ENCODE measurements at places on chromosomes 5 and 9.

GRCh38 chr9:96514800-96515158, 64.8 kb downstream of the HABP4 start:
- DNase-seq: no peak

GRCh38 chr5:171721464-171721863, 64.2 kb upstream of the SMIM23 start:
- no peak for DNase-seq

GRCh38 chr5:178325679-178326373, 93.2 kb upstream of the PHYKPL start:
- DNase-seq: no peak

DNA sequence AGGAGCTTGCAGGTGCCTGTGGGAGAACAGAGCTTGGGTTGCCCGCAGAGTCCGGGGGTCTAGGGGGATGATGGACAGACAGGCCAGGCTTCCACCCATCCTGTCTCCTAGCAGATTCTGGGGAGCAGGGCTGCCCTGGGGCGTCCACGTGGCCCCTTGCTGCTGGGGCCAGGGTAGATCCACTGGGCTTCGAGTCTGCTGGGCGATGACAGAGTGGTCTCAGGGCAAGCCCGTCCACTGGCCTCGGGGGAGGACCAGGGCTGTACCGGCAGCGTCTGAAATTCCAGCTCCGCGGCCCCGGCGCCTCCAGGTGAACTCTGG, 124.2 kb upstream of the IRX4 start:
- DNase-seq: no peak

GRCh38 chr9:116639251-116639741, 47.8 kb upstream of the TRIM32 start:
- no peak for DNase-seq

GRCh38 chr5:159725475-159725874, 190.8 kb upstream of the ADRA1B start:
- DNase-seq: no peak

- DNase-seq: no peak
Measured at GRCh38 chr5:154524181-154524580, 46.2 kb upstream of the HAND1 start.

DNA sequence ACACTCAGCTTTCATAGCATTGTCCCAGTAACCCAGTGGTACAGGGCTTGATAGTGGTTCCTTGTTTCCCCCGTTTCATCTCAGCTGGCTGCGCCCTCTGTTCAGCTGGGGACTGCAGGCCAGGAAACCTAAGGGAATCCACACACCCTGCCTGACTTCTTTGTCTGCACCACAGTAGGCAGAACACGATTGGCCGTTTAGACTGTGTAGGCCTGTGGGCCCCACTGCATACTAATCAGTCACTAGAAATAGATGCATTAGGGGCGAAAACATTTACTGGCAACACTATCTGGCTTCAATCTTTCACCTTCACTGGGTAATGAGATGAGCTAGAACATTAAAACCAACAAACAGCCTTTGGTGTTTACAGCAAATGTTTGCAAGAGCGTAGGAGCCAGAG, 512.7 kb upstream of the BRINP1 start:
- no peak for DNase-seq

GRCh38 chr9:113581865-113582697, 118.6 kb downstream of the RGS3 start:
- DNase-seq: peak; percentile 59

DNA sequence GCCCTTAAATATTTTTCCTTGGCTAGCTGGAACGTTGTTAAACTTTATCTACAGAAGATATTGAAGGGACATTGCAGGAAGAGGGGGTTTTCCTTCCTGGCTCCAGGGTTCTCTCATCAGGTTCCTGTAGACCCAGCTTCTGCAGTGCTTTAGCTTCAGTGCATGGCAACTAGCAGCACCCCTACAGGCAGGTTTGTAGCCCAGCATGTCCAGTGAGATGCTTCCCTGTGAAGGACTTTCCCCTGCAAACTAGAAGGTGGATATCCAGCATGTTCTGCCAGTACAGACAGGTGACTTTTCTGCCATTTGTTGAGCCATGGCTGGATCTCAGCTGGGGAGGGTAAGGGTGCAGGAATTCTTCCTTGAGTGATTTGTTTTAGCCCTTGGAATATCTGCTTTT, 10.4 kb downstream of the CCL28 start:
- DNase-seq: no peak

Measured in T-helper 1 cell (primary cell).